Activated CD4-positive, alpha-beta memory T cell treated with anti-CD3 and anti-CD28 coated beads for 36 hours (primary cell): ENCODE measurements at places on chromosomes 1 and 21. TPM values are rescaled to one million over a fixed set of nuclear protein-coding genes. Genes with fewer than 3 reads are reported as not detected.

- H3K27me3 ChIP-seq: peaks cover 7% of the 10 kb centered on the region
- H3K36me3 ChIP-seq: no peaks in the 10 kb centered on the region
- no peak overlapping the region for H3K27ac ChIP-seq
- H3K4me1 ChIP-seq: no peaks in the 10 kb centered on the region
- DNase-seq: no peak
Measured at GRCh38 chr1:14897997-14898645, 255.4 kb upstream of the TMEM51 start.

DNA sequence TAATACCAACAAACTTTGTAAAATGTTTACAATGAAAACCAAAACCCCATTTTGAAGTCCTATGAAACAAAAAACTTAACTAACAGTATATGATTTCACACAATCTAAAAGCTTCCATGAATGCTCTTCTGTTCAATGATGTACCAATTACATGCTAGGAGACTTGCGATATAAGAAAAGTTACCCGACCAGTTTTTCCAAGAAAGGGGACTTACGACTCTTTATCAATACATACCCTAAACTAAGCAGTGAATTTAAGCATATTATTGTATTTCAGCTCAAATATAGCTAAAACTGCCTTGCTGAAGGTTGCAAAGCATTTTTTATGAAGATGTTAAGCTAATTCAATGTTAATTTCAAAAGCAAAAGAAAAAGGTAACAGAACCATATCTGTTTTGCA is 15.6 kb downstream of the SSX2IP start:
- DNase-seq: no peak
- peaks cover 4% of the 10 kb centered on the region for H3K4me1 ChIP-seq
- H3K27ac ChIP-seq: no peak overlapping the region
- H3K4me3 ChIP-seq: no peak overlapping the region
- H3K27me3 ChIP-seq: no peaks in the 10 kb centered on the region

DNA sequence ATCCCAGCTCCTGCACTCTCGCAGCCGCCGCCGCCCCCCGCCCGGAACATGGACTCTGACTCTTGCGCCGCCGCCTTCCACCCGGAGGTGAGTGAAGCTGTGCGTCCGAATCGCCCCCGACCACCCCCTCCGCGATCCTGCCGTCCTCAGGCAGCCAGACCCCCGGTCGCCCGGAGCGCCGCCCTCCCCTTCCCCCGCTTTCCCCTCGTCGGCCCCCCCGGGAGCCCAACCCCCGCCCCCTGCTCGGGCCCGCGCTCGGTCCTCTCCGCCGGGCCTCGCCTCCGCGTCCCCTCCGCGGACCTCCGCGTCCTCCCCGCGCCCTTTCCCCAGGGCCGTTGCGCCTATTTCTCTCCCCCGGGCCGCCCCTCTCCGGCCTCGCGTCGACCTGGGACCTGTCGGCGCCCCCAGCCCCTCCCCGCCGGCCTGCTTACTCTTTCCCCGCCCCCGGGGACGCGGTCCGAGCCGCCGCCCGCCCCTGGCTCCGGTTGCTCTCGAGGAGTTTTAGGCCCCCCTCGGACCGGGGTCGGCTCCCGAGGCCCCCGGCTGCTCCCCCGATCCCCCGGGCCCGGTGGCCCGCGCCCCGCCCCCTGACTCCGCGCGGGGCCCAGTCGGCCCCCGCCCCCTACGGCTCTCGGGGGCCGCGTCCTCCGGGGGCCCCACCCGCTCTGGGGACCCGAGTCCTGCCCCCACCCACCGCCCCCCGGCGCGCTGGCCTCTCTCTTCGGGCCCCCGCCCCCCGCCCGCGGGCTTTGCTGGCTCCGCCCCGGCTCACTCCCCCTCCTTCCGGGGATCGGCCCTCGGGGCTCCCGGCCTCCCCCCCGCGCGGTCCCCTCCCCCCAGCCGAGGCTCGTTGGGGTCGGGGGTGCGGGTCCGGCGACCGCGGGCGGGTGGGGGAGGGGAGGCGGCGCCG is 743 bp downstream of the PHF13 start:
- DNase-seq: peak; percentile 68
- peaks cover 6% of the 10 kb centered on the region for H3K36me3 ChIP-seq
- H3K4me3 ChIP-seq: peak overlapping the region; percentile 70
- H3K27ac ChIP-seq: peak overlapping the region; percentile 18
- no peaks in the 10 kb centered on the region for H3K27me3 ChIP-seq

DNA sequence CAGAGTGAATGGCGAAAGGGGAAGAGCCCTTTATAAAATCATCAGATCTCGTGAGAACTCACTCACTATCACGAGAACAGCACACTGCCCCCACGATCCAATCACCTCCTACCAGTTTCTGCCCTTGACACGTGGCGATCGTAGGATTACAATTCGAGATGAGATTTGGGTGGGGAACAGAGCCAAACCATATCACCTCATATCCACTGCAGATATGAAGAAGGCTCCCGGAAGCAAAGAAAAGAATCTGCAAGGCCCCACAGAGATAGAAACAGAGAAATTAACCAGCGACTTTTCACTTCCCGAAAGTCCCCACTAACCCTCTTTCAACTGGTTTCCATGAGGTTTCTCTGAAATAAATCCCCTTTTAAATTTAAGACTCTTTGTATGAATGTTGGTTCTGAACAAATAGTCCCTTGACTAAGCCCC is 86.2 kb upstream of the IRF2BP2 start:
- H3K27ac ChIP-seq: no peak overlapping the region
- no peaks in the 10 kb centered on the region for H3K36me3 ChIP-seq
- H3K4me1 ChIP-seq: peaks cover 16% of the 10 kb centered on the region
- no peak for DNase-seq
- H3K4me3 ChIP-seq: no peak overlapping the region

- peaks cover 13% of the 10 kb centered on the region for H3K4me1 ChIP-seq
- no peak for DNase-seq
- no peak overlapping the region for H3K4me3 ChIP-seq
- peaks cover 10% of the 10 kb centered on the region for H3K27me3 ChIP-seq
- H3K36me3 ChIP-seq: no peaks in the 10 kb centered on the region
Measured at GRCh38 chr1:119895102-119895501, 1.2 kb downstream of the ADAM30 start.

DNA sequence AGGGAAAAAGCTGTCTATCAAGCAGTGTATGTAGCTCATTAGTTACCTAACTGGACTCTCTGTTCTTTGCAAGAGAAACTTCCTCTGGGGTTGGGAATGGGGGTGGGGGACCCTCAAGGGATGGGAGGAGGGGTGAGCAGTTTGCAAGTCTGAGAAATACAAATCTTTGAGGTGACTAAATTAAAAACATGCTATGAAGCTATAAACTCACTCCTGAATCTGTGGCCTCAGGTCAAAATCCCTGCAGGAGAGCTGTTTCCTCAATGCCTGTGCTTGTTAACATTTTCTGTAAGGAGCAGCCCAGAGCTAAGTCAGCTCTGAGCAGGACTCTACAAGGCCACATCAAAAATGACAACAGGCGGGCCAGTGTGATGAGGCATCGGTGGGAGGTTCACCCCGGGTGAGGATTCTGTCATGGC is 32.8 kb upstream of the PTPRC start:
- H3K4me3 ChIP-seq: no peak overlapping the region
- peaks cover 62% of the 10 kb centered on the region for H3K4me1 ChIP-seq
- no peak for DNase-seq
- H3K27me3 ChIP-seq: no peaks in the 10 kb centered on the region

DNA sequence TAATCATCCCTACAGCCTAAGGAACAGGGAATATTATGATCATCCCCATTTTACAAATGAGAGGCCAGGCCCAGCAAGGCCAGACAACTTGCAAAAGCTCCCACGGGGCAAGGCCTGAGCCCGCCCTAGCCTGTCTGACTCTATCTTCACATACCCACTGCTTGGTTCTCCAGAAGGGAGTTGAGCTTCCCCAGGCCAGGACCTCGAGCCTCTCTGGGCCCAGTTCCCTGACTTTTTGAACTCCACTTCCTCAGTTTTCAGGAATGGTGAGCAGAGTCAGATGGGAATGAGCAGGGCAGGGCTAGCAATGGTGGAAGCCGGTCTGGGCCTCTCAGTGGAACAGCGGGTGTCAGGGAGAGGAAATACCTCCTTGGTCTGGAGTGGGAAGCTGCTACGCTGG is 39.3 kb downstream of the CACNA1S start:
- H3K27ac ChIP-seq: no peak overlapping the region
- no peaks in the 10 kb centered on the region for H3K36me3 ChIP-seq
- H3K27me3 ChIP-seq: peaks cover 3% of the 10 kb centered on the region
- no peak for DNase-seq
- no peaks in the 10 kb centered on the region for H3K4me1 ChIP-seq
- no peak overlapping the region for H3K4me3 ChIP-seq

DNA sequence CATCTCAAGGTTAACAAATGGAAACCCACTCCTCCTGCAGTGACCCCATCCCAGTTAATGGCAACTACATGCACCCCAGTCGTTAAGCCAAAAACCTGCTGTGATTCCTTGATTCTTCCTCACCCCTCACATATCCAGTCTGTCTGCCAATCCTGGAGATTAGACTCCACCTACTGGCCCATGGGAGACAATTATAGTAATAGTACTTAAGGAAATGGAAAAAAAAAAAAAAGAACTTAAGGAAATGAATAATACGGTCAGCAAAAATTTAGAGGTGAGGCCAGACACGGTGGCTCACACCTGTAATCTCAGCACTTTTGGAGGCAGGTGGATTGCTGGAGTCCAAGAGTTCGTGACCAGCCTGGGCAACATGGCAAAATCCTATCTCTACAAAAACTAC is 7.0 kb downstream of the NOL9 start:
- H3K4me3 ChIP-seq: no peak overlapping the region
- no peak for DNase-seq
- H3K36me3 ChIP-seq: peaks cover 34% of the 10 kb centered on the region
- H3K27ac ChIP-seq: peak overlapping the region; percentile 83
- no peaks in the 10 kb centered on the region for H3K27me3 ChIP-seq
- H3K4me1 ChIP-seq: peaks cover 33% of the 10 kb centered on the region

DNA sequence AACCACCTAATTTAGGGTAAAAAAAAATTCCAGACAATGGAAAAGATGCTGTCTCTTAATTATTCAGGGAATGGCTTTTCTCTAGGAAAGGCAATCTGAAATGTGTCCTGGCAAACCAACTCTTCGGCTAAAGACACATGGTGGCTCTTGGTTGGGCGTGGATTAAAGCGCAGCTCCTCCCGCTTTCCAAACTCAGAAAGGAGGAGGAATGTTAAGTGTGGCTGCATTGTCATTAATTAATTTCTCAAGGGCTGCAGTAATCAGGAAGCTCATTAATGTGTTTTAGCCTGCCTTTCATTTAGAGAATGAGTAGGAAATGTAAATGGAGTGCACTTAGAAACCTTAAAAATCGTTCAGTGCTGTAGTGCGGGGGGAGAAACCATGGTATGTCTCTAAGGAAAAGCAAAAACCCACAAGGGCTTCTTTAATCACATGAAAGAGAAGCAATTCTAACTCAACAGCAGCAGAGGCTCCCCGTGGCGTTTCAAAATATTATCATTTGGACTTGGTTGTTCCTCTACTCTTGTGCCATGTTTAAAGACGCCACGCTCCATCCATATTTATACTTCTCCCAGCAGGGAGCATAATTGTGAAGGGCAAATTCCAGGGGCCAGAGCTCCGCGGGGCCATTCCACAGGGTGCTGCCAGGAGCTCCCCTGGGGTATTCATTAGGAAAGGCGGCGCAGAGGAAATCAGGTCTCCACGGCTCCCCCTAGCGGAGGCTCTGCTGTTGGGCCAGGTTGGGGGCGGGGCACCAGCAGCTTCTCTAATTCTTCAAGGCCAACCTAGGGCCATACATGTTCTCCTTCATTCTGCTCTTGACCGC is 91.9 kb upstream of the SSX2IP start:
- H3K27me3 ChIP-seq: no peaks in the 10 kb centered on the region
- H3K36me3 ChIP-seq: no peaks in the 10 kb centered on the region
- peaks cover 17% of the 10 kb centered on the region for H3K4me1 ChIP-seq
- no peak overlapping the region for H3K27ac ChIP-seq
- H3K4me3 ChIP-seq: peak overlapping the region; percentile 67

- peaks cover 65% of the 10 kb centered on the region for H3K4me1 ChIP-seq
- DNase-seq: peak; percentile 65
- H3K36me3 ChIP-seq: peaks cover 9% of the 10 kb centered on the region
Measured at GRCh38 chr1:151837197-151837596, 2.4 kb downstream of the C2CD4D start.

- H3K27ac ChIP-seq: no peak overlapping the region
- no peaks in the 10 kb centered on the region for H3K36me3 ChIP-seq
- H3K4me3 ChIP-seq: no peak overlapping the region
- DNase-seq: no peak
- peaks cover 3% of the 10 kb centered on the region for H3K4me1 ChIP-seq
Measured at GRCh38 chr1:9481048-9481447, 58.2 kb upstream of the SLC25A33 start.

The OR10Z1 gene
- not detected for total RNA-seq

The PLPP3 gene
- total RNA-seq: not detected

The ADAR gene
- total RNA-seq: 270 TPM

The ATP1A4 gene
- not detected for total RNA-seq

The GBP6 gene
- total RNA-seq: 0.81 TPM

The SPRR1B gene
- not detected for total RNA-seq

The CR1 gene
- not detected for total RNA-seq
